ENCODE measurements at places on chromosomes 4 and X.
A peak's percentile ranks its signal among the peaks of the same experiment; 100 is the strongest.

- no peak for DNase-seq
These were observed 108.3 kb upstream of the CAMK2D start for GRCh38 chr4:113869743-113870375.

- DNase-seq, result no peak
These were observed 11.3 kb upstream of the ATP1B4 start for GRCh38 chrX:120350450-120351138.

DNA sequence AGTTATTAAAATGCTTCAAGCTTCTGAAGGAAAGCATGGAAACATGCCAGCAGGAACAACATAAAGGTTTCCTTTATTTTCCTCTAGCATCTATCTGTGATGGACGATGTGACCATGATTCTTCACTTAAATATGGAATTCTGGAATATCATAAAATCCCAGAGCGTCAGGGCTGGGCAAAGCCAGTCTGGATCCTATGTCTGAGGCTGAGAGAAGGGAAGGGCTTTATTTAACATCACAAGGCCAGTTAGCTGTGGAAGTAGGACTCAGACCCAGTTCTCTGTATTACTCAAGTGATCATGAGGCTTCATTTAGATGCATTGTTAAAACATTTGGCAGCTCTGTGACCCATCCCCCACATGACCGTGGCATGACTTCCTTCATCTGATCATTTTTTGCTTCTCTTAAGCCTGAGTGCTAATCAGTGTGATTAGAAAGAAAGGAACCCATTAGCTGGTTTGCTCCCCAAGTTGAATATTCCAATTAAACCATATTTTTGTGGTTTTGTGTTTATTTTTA, 40.9 kb upstream of the EOLA2 start:
- DNase-seq, result no peak

DNA sequence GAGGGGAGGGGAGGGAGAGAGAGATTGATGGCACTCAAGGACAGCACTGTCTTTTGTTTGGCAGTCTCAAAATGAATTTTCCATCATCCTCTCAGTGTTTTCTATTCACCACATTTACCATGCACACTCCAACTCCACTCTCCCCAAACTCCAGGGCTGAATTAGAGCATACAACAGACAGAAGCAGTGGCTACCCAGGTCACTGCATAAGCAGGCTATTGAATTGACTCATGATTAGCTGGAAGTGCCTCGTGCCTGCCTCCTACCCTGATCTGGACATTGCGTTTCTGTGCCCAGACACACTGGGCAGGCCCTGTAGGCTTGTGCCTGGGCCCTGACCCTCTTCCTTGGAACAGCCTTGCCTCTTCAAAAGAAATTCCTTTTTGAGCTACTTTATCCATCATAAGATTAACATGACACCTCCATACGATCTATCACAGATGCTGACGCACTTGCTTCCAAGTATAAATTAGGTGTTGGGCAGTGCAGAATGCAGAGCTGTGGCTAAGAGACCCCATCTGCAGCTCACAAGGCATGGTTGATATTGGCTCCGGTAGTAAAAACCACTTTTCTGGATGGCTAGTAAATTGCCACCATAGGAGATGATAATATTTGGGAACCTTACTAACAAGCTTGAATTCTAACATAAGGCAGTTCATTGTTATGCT, 752.9 kb downstream of the RPA4 start:
- no peak for DNase-seq

- no peak for DNase-seq
These were observed 127.5 kb upstream of the RADX start for GRCh38 chrX:106484233-106484632.

DNA sequence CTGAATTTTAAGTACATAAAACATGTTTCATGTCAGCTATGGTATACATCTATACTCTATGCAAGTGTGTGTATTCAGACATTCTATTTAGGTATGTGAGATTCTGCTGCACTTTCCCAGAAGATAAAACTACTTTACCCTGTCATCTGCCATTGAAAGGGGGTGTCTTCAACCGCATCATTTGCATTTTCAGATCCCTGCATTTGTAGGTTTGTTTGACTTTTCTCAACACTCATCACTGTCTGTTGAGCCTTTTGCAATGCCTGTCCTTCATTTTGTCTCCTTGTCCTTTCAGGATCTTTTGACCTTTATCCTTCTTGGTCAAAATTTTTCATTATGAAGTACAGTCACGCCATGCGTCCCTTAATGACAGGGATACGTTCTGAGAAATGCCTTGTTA, 103.5 kb downstream of the TMA16 start:
- no peak for DNase-seq

- peak; percentile 19 for DNase-seq
These were observed 1.6 kb downstream of the LONRF3 start for GRCh38 chrX:118975831-118976598.

DNA sequence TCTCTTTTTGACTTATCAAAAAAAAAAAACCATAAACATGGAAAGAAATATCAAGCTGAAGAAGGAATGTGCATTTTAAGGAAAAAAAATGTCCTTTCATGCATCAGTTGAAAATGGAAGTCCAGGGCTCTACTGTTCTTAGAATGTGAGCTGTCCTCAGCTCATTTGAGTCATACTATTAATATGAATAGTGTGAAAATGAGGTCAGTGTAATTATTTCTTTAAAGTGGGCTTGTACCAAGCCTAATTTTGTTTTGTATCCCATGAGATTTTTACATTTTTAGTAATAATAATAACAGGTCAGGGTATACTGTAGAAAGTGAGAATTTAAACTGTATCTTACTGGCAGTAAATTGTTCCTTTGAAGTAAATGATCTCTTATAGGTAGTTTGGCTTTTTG, 148.5 kb downstream of the NAA11 start:
- no peak for DNase-seq

GRCh38 chrX:37726346-37726745, 40.8 kb downstream of the XK start:
- DNase-seq, result no peak

GRCh38 chrX:46792810-46793188, 33.9 kb upstream of the SLC9A7 start:
- no peak for DNase-seq

- no peak for DNase-seq
These were observed 68.6 kb downstream of the CHST7 start for GRCh38 chrX:46642145-46642544.

GRCh38 chr4:140904904-140905303, 148.7 kb upstream of the TBC1D9 start:
- no peak for DNase-seq

- no peak for DNase-seq
These were observed 207.6 kb upstream of the HCCS start for GRCh38 chrX:10903523-10903922.

- no peak for DNase-seq
These were observed 167.9 kb downstream of the MAML3 start for GRCh38 chr4:139986106-139986505.

GRCh38 chrX:107571296-107571998, 56.9 kb upstream of the PRPS1 start:
- DNase-seq, result no peak

- DNase-seq, result no peak
These were observed 2230.7 kb downstream of the PCDH7 start for GRCh38 chr4:32950866-32951265.

DNA sequence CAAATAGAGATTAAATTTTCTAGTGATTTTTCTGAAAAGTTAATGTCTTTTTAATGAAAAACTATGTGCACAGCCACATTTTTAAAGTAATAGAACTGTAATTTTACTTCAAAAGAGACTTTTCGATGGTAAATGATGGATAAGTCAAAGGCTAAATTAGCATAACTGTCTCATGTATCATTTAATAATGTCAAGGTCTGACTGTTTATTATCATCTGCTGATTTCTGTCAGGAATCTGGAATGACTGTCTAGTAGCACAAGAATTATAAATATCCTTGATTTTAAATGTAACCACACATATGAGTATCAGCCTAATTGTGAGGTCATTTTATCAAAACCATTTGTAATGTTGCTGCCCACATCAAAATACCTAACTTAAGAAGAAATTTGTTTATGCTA, 333.8 kb downstream of the EPHA5 start:
- no peak for DNase-seq

DNA sequence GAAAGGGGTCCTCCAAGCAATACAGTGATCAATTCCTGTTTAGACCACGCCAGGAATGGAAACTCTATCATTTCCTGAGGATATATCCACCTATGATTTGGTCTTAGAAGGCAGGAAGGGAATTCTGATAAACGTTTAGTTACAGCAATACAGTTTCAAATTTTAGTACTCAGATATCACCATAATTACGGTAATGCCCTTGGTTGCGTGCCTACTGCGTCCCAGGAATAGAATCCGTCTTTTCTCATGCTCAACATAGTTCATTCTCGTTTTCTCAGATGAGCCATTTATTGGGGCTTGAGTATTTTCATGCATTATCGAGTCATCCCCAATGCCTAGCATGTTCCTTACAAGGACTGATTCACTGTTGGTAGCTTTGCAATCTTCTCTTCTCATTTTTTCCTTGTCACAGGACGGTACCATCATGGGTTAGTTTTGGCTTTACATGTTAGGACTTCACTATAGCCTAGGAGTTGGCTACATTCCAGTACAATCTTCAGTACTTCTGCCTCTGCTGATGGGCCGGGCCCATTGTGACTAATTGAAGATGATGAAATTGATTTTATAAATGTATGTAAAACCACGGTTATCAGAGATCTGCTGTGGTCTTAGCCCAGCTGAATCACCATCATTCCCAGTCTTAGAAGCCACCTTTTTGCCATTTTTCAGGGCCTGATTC, 4.4 kb upstream of the PRKX start:
- DNase-seq, result no peak

- DNase-seq, result no peak
These were observed 97.4 kb upstream of the MYOZ2 start for GRCh38 chr4:119038116-119038841.

DNA sequence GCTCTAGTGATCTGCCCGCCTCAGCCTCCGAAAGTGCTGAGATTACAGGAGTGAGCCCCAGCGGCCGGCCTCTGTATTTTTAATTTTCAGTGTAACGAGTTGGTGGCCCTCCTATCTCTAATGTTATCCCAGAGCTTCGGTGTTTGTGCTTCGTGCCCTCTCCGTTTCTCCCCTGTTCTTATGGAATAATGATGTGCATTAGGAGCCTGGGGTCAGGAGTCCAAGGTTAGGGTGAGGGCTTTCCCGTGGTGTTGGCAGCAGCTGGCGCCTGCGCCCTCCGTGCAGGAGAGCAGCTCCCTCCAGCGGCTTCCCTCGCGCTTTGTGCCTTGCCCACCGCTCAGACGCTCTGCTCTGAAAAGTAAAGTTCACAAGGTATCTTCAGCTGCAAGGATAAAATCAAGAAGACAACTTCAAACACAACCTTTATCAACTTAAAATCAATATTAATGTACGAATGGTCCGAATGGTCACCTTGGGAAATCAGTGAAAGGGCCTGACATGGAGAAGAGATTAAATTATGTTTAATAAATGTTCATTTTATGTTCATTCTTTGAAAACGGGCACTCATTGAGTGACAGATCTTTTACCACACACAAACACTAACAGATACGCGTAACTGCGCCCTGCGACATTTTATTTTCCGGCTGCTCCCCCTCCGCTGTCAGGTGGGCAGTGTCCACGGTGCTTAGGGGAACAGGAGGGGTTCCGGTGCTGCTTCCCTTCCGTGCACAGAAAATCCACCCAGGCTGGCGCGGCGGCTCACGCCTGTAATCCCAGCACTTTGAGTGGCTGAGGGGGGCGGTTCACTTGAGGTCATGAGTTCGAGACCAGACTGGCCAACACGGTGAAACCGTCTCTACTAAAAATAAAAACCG, 62.4 kb downstream of the TRAPPC11 start:
- DNase-seq, result no peak

- DNase-seq, result no peak
These were observed 72.4 kb upstream of the SMARCA5 start for GRCh38 chr4:143441109-143441508.

GRCh38 chr4:148182230-148182911, 259.8 kb downstream of the NR3C2 start:
- no peak for DNase-seq

DNA sequence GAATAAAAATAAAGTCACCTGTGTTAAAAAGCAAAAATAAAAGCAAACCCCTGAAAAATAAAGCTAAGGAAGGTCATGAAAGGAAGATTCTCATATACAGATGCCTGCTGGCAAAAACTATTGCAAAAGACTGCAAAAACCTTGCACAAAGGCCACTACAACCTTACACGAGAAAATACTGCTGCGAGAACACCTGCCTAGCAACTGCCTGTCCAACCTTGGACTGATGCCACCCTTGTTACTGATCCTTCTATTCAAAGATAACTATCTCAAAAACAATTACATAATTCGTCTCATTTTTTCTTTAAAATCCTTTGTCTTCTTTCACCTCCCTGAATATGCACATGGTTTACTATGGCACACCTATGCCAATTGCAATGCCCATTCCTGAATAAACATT, 49.6 kb downstream of the SLC2A9 start:
- no peak for DNase-seq

GRCh38 chr4:134343081-134343480, 141.5 kb upstream of the PABPC4L start:
- DNase-seq, result no peak

GRCh38 chr4:181289198-181289597, 954.0 kb upstream of the TENM3 start:
- no peak for DNase-seq

GRCh38 chr4:878796-879728, 53.1 kb downstream of the GAK start:
- DNase-seq, result no peak

- no peak for DNase-seq
These were observed 1.2 kb upstream of the CLOCK start for GRCh38 chr4:55547918-55548317.

GRCh38 chr4:95141361-95141760, 383.6 kb downstream of the BMPR1B start:
- no peak for DNase-seq

DNA sequence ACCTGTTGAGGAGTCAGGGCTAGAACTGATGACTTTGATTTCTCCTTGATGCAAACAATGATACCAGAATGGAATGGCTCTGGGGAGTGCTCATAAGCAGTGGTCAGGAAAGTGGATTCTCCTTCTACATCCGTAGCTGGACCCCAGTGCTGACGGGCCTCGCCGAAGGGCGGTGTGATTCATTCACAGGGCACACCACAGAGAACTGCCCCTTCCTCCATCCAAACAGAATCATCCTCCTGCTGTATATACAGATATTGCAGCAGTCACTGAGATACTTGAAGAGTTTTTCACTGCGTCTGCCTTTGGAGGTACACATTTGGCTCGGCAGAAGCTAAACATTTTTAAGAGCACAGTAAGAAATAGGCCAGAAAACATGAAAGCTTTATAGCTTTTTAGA, 7.3 kb upstream of the DCTD start:
- DNase-seq, result no peak

- no peak for DNase-seq
These were observed 7.0 kb downstream of the CD38 start for GRCh38 chr4:15784959-15785634.

GRCh38 chrX:10761447-10761846, 141.1 kb upstream of the MID1 start:
- no peak for DNase-seq

GRCh38 chr4:74962584-74962983, 29.7 kb downstream of the PARM1 start:
- no peak for DNase-seq

DNA sequence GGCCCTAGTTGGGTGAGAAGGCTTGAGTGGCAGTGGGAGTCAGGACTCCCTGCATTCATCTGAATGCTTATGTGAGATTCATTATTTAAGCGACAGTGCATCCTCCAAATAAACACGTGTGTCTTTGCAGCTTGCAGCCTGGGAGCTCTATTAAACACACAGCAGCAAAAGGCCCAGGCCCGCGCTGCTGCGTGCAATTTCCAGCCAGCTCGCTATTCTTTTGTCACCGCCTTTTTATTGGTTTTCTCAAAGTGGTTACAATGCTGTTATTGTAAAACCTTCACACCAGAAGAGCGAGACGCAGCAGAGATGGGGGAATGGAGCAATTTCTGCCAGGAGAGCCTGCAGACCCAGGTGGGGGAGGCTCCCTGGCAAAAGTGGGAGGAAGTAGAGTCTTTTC, 252.5 kb downstream of the BCOR start:
- no peak for DNase-seq
